ENCODE measurements at places on chromosomes 7 and 10.

DNA sequence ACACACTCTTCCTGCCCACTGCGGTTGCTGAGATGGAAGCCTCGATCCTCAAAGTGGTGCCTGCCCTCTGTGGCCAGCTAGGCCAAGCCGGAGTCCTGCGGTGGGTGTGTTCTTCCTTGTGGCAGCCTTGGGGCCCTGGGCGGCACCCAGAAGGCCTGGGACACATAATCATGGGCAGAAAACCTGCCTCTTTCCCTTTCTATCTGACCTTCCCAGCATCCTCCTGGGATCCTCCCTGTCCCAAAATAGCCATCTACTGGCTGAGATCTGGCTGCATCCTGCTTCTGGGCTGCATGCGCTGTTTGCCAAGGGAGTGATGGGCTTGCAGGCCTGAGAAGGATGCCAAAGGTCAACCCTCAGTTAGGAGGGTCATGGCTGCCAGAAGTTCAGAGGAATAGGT is 23.9 kb downstream of the COL13A1 start:
- no peak for DNase-seq

- no peak for DNase-seq
These were observed 77.2 kb downstream of the HIF1AN start for GRCh38 chr10:100612601-100613595.

GRCh38 chr7:49341849-49342248 is 417.5 kb downstream of the CDC14C start:
- DNase-seq = no peak

- DNase-seq = no peak
These were observed 12.6 kb downstream of the FFAR4 start for GRCh38 chr10:93579089-93579488.

- no peak for DNase-seq
These were observed 25.8 kb downstream of the BZW2 start for GRCh38 chr7:16671811-16672210.

GRCh38 chr7:133009426-133010252 is 72.3 kb downstream of the CHCHD3 start:
- no peak for DNase-seq

DNA sequence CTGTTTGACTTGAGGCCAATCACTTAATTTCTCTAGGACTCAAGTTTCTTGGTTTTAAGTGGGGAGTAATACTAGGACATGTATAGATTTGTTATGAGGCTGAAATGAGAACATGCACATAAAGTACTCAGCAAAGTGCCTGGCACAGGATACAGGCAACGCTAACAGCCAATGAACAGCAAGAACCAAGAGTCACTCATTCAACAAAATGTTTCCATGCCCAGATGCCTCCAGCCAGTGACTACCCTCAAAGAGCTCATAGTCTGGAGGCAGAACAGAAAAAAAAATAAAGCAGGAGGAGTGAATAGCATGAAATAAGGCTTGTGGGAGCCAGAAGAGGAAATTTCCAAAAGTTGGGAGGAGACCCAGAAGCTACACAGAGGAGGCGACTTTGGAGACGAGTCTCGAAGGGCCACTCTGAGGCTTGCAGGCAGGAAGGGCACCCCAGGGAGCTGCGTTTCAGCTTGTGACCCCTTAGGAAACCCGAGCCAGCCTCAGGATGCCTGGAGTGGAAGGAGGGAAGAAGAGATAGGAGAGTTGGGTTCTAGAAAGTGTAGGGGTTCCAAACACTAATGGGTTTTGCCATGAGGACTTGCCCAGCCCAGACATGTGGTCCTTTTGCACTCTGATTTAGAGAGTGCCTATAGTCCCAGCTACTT is 70.0 kb downstream of the CXCL12 start:
- no peak for DNase-seq

DNA sequence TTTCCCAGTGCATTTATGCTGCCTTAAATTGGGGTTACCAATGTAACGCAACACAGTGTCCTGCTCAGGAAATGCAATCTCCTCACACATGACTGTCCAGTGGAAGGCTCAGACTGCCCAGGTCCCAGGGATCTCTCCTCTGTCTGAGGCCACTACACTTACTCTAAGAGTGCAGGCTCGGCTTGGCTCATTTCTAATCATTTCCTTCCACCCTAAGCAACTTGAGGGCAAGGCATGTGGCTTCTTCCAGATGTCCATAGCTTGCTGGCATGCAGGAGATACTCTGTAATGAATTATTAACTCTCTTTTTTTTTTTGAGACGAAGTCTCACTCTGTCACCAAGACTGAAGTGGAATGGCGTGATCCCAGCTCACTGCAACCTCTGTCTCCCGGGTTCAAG is 23.7 kb downstream of the PLAC9 start:
- no peak for DNase-seq

DNA sequence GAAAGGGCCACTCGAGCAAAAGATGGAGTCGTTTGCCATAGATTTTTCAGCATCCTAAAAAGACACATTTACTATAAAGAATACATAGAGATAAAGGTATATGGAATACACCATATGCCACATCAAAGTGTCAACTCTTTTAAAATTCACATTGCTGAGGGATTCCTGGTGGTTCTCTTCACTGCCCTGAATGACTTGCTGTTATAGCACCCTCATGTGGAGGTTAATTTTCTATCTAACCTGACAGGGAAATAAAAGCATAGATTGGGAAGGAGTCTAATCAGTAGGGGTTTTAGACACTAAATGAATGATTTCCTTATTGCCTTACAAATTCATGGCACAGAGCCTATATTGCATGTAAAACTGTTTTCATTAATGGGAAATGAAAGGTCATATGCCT is 25.9 kb downstream of the DNAH11 start:
- DNase-seq = no peak

GRCh38 chr10:72792288-72792687 is 100.3 kb downstream of the MCU start:
- DNase-seq = no peak

- DNase-seq = peak; percentile 52
These were observed 131.3 kb downstream of the FAM53B start for GRCh38 chr10:124612611-124613498.

DNA sequence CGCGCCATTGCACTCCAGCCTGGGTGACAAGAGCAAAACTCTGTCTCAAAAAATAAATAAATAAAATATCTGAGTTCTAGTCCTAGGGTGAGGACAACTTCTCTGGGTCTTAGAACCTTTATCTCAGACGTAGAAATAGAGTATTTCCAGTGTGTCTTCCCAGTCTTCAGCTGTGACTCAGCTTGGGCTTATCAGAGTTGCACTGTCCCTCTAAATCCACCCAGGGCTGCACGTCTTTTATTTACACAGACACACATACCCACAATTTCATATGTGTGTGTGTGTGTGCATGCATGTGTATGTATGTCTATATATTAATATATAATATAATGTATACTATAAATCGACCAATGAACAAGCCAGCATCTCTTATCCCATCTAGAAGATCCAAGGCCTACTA is 13.0 kb upstream of the PDIA4 start:
- DNase-seq = no peak

DNA sequence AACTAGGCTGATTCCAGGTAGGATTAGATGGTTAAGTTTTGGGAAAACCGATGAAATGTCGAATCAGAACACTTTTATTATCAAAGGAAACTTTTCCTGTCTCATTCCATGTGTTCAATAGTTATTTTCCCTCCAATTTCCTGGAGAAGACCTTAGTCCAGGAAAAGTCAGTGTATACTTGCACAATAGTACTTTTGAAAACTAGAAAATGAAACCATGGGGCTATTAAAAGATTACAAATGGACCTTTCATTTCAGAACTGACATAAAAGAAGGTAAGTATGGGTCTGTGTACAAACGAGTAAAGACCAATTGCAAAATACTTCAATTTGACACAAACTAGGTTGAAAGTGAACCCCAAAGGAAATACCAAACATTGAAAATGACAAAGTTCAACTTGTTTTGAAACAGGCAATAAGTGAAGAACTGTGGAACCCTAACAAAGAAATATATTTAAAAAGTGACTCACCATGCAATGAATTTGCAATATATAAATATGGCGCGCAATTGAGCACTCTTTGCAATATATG is 2.1 kb downstream of the AVPI1 start:
- DNase-seq = no peak
